AG09309 (cell line): ENCODE measurements at places on chromosomes 6 and 20.

DNA sequence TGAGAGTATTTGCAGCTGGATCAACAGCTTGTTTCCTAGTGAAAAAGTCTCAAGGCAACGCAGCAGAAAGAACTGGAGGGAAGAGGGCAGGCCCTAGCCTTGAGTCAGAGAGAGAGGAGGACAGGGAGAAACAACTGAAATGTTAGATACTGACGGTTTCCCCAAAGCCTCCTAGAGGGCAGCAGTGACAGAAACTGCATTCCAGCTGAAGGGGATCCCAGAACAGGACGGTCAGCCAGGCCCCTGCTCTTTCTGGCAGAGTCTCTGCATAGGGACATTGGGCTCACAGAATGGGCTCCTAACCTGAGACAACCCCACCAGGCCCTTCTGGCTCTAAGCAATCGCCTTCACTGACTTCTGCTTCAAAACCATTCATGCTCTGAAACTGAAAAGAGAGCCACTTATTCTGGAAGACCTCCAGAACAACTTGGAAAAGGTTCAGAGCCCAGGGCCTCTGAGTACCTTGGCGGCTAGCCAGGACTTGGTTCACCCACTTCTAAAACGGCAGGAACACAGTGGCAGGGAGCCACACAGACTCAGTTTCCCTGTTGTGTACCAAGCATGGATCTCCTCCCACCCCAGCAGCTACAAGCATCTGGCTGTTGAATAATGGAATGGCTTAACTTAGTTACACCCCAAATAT, 72.9 kb downstream of the PSMB1 start:
- DNase-seq = no peak

GRCh38 chr6:159832946-159833345, 32.9 kb downstream of the PNLDC1 start:
- no peak for DNase-seq

DNA sequence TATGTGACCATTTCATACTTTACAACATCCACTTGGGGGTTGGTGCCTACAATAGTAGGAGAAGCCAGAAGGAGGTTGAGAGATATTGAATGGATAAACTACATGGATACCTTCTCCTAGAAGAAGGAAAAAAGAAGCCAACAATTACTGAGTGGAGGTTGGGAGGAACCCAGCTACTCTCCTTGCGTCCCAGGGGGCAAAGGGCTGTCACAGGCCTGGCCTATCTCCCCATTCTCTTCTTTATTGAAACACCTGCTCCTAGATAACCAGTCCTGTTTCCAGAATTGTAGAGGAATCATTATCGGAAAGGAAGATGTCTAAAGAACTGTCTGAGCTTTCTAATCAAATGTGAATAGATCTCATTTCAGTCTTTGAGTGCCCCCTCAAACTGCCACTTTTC, 115.1 kb downstream of the MAP7 start:
- no peak for DNase-seq

DNA sequence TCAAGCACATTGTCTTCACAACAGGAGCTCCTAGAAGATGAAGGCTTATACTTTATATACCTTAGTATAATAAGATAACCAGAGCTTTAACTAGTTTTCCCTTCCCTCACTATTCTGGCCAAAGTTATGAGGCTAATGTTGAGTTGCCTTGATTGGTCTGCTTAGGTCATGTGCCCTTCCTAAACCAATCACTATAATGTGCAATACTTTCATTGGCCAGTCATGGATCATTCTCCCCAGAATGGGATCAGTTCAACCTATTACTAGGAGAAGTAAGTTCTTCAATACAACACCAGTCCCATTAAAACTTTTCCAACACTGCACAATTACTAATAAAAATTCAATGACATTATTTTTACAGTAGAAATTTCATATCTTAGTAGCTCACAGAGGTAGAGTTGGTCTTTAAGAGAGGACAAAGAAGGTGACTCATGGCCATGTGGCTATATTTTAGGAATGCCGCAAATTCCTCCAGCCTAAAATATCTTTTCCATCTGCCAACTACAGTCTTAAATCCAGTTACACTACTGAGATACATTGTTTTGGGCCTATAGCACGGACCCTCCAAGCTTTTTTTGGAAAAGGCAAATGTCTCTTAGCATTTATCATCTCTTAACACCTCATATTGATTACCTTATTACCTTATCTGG, 12.5 kb upstream of the POU3F2 start:
- DNase-seq = no peak

DNA sequence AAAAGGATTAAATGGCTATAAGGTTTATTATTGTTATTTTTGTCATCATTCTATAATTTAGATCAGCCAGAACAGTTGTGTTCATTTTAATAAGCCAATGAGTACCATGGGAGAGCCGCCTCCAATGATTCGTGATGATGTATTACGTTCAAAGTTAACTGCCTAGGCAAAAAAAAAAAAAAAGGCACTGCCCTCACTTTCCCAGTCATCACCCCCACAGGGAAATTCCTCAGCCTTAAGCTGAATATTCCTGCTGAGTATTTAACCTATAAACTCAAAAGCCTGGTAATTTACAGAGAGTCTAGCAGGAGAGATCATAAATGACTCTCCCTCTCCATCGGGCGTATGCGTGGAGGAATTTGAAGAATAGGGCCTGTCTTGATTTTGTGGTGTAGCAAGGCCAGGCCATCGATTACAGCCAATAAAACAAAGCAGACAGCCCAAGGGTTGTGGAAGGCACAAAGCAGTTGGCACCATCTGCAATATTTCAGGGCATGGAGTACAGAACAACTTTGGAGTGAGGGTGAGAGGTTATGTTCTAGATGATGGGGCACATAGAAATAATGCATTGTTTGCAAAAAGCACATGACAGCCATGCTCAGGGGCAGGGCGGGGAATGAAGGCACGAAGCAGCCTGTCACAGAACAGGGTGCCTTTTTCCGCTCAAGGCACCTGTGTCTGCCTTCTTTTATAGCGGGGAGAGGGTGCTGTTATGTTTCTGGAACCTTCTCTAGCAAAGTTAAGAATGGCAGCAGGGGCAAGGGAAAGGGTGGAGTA, 138.2 kb upstream of the DTNBP1 start:
- DNase-seq = no peak

GRCh38 chr6:19713411-19713810, 123.8 kb upstream of the ID4 start:
- no peak for DNase-seq

GRCh38 chr6:96724641-96725040, 112.6 kb downstream of the GPR63 start:
- DNase-seq = no peak

DNA sequence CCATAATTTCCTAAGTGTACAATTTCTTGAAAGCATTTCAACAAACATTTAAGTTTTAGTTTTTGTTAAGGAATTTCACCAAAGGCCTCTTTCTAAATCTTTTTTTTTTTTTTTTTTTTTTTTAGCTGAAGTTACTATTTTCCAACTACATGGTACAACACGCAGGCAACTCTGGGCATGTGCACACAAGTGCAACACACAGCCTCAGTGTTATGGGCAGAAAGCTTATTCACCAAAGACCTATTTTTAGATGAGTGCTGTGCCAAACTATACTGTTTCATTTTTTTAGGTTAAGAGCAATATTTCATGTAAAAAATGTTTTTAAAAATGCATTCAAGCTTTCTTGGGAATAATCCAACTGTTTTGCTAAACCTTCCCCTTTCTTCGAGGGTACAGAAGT, 42.0 kb upstream of the MAP3K4 start:
- DNase-seq = no peak
